ENCODE measurements at places on chromosomes 2 and 18.

GRCh38 chr2:42060718-42061619 lies 13.1 kb downstream of the PKDCC start:
- DNase-seq = peak; percentile 81

GRCh38 chr2:95273566-95274290 lies 521 bp upstream of the PROM2 start:
- no peak for DNase-seq

- DNase-seq = peak; percentile 24
These were observed 22.2 kb upstream of the ETAA1 start for GRCh38 chr2:67374949-67375348.

GRCh38 chr2:10529611-10530010 lies 81.5 kb upstream of the ODC1 start:
- no peak for DNase-seq

GRCh38 chr2:168015274-168015953 lies 232.0 kb downstream of the STK39 start:
- no peak for DNase-seq

DNA sequence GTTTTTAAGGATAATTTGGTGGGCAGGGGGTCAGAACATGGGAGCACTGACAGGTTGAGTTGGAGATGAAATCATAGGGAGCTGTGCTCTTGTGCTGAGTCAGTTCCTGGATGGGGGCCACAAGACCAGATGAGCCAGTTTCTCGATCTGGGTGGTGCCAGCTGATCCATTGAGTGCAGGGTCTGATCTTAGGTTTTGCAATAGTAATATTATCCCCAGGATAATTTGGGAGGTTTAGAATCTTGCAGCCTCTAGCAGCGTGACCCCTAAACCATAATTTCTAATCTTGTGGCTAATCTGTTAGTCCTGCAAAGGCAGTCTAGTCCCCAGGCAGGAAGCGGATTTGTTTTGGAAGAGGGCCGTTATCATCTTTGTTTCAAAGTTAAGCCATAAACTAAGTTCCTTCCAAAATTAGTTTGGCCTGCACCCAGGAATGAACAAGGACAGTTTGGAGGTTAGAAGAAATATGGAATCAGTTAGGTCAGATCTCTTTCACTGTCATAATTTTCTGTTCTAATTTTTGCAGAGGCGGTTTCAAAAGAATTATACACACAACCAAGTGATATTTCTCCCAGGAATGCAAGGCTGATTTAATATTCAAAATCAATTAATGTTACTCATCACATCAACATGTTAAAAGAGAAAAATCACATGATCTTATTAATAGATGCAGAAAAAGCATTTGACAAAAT lies 23.0 kb downstream of the DBI start:
- peak; percentile 65 for DNase-seq

DNA sequence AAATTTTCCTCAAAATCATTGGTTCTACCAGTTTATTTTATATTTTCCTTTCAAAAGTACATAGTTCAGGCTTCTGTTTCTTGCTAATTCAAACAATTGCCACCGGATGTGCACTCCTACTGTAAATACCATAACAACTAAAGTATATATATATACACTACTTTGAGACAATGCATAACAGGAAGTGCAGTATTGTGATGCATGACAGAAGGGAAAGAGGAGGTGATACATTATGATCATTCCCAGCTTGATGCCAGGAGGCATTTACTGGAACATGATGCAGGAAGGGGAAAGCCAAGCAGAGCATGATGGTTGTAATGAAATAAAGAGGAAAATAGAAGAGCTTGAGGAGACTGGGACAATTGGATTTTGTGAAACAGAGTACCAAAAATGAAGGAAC lies 215.2 kb upstream of the NT5C1B start:
- DNase-seq = peak; percentile 45

DNA sequence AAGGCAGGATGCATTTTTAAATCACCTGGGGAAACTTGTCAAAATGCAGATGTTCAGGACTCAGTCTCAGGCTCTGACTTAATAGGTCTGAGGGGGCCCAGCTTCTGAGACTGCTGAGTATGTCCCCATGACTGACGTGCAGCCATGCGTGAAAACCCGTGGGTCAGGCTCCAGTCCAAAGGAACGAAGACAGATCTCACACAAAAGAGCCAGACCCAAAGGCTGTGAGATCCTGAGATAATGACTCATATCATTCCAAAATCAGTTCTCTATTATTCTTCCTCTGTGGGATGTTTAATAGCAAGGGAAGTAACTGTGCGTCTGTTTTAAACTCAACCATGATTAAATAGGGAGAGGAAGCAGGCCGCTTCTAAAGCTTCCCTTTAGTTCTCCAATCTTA lies 107.4 kb upstream of the ACAA2 start:
- no peak for DNase-seq

DNA sequence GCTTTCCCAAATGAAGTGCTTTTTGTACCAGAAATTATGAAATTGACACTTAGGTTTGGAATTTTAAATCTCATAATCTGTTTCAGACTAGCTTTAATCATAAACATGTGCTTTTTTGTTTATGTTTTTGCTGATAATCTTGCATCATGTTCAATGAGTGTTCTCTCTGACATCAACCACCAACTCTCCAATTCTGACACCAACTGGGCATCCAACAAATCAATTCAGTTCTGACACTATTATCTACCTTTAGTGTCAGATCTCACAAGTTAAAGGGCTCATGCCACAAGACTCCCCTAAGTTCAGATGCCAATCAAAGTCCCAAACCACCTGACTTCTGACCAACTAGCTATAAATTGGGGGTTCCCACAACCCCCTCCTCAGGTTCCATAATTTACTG lies 19.6 kb downstream of the PELI1 start:
- DNase-seq = no peak

GRCh38 chr2:6545336-6545735 lies 320.4 kb downstream of the CMPK2 start:
- no peak for DNase-seq

All from cardiac fibroblast (primary cell).